Right cardiac atrium (tissue), 5 donors: ENCODE measurements at places on chromosomes 16 and 17. TPM values are rescaled to one million over a fixed set of nuclear protein-coding genes. Genes with fewer than 3 reads are reported as not detected.

- DNase-seq: no peak
Observed at GRCh38 chr16:5549802-5550201, 452.2 kb upstream of the EEF2KMT start.

TLCD3B gene
- not detected for total RNA-seq

GRCh38 chr17:58276423-58276822 is 4.3 kb downstream of the MPO start:
- no peak for DNase-seq

DNA sequence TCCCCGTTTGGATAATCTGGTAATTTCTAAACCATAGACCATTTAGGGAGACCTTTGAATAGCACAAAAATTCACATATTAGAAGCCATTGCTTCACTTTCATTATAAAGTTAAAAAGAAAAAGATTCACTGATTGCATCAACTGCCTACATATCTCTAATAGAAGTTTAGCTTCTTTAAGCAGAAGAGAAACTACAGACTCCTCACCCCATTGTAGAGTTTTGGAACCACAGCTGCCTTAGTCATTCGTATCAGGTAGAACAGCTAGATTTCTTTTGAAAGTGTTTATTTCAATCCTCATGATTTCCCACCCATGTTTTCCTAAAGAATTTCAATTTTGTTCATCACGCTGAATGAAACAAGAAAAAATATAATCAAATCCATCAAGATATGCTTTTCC is 144.8 kb downstream of the CDH8 start:
- DNase-seq: no peak

DNA sequence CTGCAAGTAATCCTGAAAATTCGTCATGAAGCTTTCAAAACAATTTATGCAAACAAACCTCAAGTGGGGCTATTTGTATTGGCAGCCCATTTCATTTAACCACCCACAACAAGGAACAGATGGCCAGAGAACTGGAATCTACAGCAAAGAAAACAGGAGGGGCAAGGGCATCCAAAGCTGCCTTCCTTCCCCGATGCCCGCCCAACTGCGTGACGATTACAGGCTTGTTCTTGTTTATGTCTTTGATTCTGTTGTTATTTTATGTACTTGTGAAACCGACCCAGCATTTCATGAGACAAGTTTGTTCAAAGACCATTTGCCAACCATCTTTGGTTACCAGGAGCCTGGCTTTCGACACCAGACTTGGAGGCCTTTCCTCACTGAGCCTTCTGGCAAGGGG is 59.1 kb upstream of the IRX6 start:
- no peak for DNase-seq

RNF135 gene
- 9.2 TPM for total RNA-seq

- DNase-seq: no peak
Observed at GRCh38 chr16:47567321-47567720, 106.2 kb downstream of the PHKB start.
